ENCODE measurements at places on chromosomes 4 and X.

DNA sequence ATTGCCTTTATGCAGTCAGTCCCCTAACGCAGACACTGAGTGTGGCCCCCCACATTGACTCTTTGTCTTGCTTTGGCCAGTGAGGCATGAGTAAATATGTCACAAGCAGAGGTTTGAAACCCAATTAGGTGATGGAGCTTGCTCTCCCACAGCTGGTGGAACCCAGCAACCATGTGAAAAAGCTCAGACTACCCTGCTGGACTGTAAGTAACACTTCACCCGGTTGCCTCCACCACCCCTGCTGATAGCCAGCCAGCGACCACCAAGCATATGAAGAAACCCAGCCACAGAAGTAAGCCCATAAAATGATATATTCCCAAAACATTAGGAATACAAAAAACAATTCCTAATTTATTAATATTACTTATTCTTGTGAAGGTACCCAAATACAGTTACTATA is 21.6 kb upstream of the PDCL2 start:
- no peak for DNase-seq

DNA sequence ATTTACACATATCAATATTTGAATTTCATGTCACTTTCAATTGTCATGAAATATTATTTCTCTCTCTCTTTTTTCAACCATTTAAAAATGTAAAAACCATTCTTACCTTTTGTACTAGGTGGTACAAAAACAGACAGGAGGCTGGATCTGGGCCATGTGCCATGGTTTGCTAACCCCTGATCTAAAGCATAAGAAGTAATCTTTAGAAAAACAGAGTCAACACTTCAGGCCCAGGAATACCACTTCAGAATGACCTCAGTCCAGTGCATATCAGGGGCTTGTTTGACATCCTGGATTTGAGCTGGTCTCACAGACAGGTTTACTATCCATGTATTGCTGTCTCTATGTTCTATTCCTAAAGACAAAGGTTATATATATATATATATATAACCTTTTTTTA is 102.5 kb downstream of the DCHS2 start:
- no peak for DNase-seq

DNA sequence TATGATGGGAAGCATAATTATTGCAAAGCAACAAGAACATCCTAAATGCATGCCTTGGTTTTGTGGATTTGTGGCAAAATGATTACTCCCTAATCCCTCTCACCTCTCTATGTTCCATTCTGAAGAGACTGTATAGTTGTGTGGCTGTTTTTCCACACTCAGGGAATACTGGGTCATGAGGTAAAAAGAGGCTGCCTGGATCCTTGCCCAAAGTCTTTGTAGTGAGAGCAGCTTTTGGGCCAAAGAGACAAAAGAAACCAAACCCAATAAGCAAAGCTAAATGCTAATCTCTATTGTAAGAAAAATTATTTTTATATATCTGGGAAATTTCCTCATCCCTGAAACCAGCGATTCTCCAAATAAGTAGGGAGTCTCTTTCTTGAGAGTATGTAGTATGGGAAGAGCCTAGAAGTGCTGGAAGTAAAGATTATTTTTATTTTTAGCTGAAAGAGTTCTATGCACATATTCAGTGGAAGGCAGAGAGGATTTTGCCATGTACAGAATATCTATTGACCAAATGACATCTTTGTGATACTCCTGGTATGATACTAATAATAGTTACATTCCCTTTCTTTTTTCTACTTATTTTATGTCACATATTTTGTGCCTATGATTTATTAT is 24.9 kb upstream of the SULT1B1 start:
- DNase-seq, result no peak

DNA sequence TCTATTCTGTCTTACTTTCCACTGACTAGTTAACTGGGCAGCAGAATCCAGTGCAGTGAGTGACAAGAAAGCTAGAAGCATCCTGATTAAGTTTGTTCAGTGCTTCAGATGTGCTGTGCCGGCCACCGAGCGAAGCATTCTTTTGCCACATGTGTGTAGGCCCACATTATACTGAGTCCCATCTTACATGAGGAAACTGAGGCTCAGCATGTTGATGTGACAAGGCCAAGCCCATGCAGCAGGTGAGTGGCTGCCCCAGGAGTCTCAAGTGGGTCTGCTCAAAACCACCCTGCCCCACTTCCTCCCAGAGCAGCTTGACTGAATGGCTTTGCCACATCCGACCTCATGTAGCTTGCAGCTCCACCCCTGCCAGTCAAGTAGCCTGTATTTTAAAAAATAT is 50.5 kb downstream of the RHOH start:
- DNase-seq, result no peak

DNA sequence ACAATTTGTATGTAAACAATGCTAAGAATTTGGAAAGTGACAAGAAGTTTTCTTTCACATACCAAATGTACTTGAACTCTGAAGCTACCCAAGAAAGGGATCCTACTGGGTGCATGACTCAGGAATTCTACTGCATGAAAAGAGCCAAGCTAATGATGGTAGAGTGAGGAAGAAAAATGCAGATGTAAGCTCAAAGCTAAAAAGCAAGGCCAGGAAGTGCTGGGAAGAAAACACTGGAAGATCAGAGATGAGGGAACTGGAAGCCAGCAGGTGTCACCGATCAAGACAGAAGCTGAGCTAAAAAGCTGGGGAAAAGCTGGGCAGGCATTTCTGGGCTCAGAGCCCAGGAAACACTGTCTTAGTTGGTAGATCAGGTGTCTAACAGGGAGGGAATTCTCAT is 449.1 kb downstream of the NKX6-1 start:
- no peak for DNase-seq

- no peak for DNase-seq
Observed at GRCh38 chrX:49061916-49062315, 3.1 kb downstream of the CCDC120 start.

- no peak for DNase-seq
Observed at GRCh38 chr4:108937066-108937465, 174.2 kb upstream of the ETNPPL start.
